ENCODE measurements at places on chromosomes 4 and X.

GRCh38 chr4:129176864-129177263, 80.9 kb downstream of the C4orf33 start:
- DNase-seq, result no peak

GRCh38 chr4:38529189-38530115, 134.5 kb upstream of the KLF3 start:
- DNase-seq, result no peak

DNA sequence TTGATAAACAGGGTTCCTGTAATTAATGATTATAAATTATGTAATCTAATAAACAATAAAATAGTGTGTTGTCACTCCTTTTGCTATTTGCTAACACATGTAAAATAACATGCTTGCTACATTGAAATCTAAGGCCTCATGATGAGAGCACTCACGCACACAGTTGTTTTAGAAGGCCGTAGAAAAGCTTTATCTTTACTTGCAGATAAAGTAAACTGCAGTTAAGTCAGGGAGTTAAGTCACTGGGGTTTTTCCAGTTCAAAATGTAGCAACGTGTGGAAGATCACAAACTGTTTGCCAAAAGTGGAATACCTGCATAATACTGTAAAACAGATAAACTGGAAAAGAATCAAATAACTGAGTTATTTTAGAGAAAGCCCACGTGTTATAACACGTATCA, 187.3 kb upstream of the PACRGL start:
- no peak for DNase-seq

- DNase-seq, result no peak
These were observed 10.3 kb upstream of the FHDC1 start for GRCh38 chr4:152925851-152926250.

- DNase-seq, result no peak
These were observed 251.0 kb downstream of the ANK2 start for GRCh38 chr4:113300471-113300928.

DNA sequence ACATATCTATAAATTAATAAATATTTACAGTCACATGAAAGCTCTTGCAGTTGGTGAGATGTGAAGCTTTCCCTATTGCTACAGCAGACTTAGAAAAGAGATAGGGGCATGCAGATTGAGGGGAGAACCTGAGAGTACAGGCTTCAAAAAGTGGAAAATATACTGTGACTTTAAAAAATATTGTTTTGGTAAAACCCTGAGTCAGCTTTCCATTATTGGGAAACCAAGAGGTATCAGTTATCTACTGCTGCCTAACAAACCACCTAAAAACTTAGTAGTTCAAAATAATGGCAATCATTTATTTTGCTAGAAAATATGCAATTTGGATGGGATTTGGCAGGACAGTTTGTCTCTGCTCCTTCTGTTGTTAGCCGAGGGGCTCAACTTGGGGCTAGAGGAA, 38.3 kb downstream of the LANCL3 start:
- no peak for DNase-seq

GRCh38 chr4:110907801-110908313, 285.0 kb upstream of the PITX2 start:
- no peak for DNase-seq

GRCh38 chrX:9390121-9390520, 74.7 kb upstream of the TBL1X start:
- DNase-seq, result no peak

DNA sequence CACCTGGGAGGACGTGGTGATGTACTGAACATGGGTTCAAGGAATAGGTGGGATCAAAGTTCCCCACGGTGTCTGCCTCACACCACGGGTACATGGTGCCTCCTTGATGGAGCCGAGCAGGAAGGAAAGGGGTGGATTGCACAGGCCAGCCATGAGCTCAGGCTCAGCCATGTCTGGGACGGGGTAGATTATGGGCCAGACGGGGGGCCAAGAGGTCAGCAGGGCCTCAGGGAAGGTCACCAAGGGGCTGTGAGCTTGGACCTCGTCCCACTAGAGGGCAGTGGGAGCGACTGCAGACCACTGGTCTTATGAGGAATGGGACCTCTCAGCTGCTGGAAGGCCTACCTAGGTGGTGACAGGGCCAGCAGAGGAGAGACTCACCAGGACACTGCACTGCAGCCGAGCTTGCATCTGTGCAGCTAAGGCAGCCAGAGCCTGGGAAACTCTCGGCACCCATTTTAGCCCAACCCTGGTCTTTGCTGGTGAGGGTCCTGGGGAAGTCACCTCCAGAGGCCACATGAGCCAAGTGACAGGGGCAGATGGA, 38.4 kb downstream of the JAKMIP1 start:
- DNase-seq, result no peak

- DNase-seq, result no peak
These were observed 62.6 kb upstream of the CLNK start for GRCh38 chr4:10747186-10747585.

- DNase-seq, result no peak
These were observed 704 bp downstream of the FAM3A start for GRCh38 chrX:154515090-154515965.

DNA sequence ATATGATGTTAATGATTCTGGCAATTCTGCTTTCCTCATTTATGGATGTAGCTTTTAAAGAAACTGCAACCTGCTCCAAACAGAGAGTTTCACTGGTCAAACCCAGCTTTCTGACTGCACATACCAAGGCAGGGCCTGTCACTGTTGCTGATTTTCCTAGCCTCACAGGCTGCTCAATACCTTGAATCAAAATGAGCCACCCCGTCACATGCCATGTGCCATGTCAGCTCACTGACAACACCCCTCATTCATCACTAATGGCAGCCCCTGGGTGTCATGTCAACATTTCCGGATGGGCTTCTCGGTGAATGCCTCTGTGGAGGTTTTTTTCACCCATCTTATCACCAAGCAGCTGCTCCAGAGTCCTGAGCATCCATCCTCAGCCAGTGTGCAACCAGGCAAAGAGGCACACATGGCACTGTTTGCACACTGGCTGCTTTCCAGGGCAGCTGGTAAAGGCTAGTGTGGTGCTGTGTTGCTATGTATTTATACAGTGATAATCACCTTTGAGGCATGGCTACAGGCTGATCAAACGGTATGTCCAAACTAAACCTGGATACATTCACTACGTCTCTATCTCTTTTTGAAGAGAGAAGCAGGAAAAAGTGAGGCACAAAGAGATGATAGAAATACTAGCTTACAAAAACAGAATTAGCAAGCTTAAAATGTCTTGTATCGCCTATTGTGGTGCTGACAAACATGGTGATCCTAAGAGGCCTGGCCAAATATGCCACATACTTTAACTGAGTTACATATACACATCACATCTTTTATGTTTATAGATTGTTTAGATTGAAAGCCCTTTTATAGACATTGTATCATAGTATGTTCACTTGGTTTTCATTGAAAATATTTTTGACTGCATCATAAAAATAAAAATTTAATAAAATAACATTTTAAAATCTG, 94.6 kb upstream of the INPP4B start:
- peak; percentile 11 for DNase-seq

- DNase-seq, result no peak
These were observed 307.5 kb upstream of the FAM241A start for GRCh38 chr4:111837761-111838160.

- no peak for DNase-seq
These were observed 183.7 kb downstream of the FBXW7 start for GRCh38 chr4:152352215-152352614.

GRCh38 chr4:37066159-37066558, 178.4 kb upstream of the NWD2 start:
- no peak for DNase-seq

DNA sequence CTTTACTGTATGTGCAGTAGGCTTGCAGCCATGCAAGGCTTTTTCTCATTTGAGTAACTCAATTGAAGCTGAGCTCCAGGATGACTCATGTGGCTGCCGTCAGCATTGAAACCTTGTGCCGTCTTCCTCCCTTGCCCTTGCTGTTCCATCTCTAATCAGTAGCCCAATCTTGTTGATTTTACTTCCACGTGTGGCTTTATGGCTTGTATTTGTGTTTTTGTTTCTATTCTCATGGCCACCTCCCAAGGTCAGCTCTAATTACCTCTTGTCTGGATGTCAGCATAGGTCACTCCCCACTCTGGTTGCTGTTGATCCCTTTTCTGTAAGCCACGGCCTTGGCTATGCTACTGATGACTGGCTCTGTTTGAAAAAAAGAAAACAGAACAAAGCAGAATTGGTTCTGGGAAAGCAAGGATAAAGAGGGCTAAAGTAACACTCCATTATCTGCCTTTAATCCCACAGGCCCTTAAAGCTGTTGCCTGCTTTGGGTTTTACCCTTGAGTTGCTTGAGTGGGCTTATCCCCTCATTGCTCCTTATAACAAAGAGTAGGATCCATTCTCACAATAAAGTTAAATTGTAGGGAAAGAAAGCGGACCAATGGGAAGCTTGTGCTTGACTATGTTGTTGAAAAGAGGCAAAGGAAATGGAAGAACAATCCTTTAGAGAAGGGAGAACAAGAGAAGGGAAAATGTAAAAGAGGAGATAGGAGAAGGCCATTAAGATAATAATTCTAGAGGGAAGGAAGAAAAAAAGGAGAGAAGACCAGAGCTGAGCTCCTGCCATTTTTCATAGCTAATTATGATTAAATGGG, 173.9 kb upstream of the PGRMC2 start:
- DNase-seq, result no peak
